ENCODE measurements at places on chromosomes 4 and X.

DNA sequence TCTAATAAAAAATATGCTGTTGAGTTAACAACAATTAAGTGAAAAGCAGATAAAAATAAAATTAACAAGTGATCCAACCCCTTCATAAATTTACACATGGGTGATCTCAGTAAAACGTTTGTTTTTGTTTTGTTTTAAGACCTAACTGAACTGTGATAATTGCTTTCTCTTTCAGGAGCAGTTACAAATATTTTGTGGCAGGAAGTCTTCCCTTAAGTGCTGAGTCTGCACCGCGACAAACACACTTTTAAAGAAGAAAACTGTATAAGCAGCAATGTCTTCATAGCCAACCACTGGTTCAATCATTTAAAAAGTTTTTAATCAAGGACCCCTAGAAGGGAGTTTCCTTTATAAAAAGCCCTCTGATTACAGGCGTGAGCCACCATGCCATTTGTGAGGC lies 53.7 kb upstream of the NFKB1 start:
- no peak for DNase-seq

GRCh38 chr4:76640353-76640910 lies 205.4 kb downstream of the SHROOM3 start:
- DNase-seq, result no peak

GRCh38 chr4:86497980-86498862 lies 95.9 kb upstream of the PTPN13 start:
- peak; percentile 70 for DNase-seq

DNA sequence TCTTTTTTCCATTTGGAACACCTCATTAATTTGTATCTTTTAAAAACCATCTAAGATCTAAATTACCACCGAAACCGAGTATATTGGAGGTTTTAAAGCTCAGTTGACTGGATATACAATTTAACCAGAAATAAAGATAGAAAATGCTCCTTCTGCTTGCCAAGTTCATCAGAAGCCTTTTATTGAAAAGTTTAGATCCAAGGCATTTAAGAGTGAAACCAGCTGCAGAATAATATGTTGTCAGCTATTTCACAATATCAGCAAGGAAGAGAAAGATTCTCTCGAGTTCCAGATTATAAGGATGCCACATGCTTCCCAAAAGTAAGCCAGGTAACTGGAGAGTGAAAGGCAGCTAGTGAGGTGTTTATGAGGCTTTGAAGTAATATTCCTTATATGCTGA lies 217.4 kb downstream of the DCTD start:
- DNase-seq, result no peak

- no peak for DNase-seq
Measured at GRCh38 chr4:25930731-25931354, 16.8 kb downstream of the SMIM20 start.

DNA sequence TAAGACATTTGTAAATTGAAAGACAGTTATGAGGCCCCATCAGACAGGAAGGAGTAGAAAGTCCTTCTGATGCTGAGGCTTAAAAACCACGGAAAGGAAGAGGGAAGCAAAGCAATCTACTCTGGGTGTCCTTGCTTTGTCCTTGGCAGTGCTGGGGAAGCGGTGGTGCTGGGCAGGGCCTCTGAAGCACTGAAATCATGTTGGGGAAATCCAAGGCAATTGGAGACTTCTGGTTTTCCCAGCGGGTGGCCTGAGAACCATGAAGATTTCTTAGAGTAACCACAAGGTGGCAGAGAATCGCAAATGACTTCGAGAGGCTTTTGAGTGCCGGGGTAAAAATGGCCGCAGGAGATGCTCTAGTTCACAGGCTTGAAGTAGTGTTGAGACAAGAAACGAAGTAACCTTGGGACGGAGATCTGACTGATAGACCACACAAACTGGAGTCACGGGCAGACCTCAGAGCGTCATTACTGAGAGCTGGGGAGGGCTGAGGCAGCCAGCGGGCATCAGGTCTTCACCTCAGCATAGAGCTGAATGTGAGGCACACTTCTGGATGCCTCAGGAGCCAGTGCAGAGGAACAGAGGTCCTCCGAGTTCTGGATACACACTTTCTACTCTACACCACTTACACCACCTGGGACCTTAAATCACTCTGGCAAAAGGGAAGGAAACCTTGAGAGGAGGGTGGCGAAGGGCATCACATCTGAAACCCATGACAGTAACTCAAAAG lies 130.7 kb upstream of the GPRIN3 start:
- no peak for DNase-seq

DNA sequence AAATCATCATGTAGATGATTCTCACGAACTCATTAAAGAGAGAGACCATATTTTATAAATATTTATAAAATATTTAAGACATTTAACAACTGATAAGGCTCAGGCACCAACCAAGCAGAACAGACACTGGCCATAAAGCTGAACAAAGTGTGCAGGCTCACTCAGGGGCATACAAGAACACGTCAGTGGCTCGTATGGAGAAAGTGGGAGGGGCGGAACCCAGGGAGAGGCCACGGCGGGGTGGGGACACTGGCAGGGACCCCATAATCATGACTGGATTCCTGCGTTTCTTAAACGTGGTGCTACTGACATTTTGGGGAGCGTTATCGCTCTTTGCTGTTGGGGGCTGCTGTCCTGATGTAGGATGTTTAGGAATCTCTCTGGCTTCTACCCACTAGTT lies 31.3 kb upstream of the FAT1 start:
- DNase-seq, result no peak

GRCh38 chr4:68182382-68182820 lies 52.7 kb upstream of the TMPRSS11F start:
- DNase-seq, result no peak

DNA sequence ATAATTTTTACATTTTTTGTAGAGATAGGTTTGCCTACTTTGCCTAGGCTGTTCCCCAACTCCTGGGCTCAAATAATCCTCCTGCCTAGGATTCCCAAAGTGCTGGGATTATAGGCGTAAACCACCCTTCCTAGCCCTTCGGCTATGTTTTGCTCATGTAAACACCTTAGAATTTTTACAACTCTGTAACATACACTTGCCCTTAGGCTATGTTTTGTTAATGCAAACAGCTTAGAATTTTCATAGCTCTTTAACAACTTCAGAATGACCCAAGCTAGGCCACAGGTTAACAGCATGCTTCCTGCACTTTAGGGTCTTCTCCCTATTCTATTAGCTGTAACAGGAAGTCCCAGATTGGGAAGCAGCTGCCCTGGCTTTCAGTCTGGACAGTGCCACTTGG lies 24.2 kb downstream of the KLHL15 start:
- no peak for DNase-seq

- no peak for DNase-seq
Measured at GRCh38 chr4:81205302-81205701, 9.7 kb downstream of the PRKG2 start.

DNA sequence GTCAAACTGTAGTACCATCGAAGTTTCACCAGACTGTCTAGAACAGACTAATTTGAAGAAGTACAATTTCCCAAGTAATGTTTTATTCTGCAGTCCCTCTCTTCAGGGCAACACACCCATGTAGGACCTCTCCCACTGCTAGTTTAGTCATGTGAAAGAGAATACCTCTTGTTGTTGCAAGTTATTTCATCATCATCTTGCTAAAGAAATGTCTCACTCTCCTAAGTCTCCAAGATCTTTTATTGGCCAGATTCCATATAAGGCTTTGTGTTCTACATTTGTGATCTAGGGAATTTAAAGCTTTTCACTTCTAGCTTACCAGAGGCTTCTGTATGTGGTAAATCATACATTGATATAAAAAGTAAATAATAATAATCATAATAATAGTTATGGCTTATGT lies 745.3 kb upstream of the MAGEB2 start:
- peak; percentile 59 for DNase-seq

DNA sequence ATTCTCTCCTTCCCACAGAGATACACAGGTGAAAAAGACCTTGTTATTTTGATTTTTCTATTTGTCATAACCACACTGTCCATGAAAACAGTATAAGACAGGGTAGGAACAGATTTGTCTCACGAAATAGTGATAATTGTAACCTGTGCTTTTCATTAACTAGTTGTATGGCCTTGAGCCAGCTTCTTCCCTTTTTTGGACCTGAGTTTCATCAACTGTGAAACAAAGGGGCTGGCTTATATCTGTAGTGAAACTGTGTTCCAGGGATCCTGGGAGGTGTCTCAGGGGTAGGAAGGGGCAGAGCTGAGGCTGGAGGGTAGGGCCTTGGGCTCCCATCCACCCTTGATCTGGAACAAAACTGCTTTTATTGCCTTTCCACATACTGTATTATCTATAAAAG lies 50.9 kb downstream of the MED28 start:
- no peak for DNase-seq

- no peak for DNase-seq
Measured at GRCh38 chrX:42954880-42955279, 176.9 kb upstream of the PPP1R2C start.

GRCh38 chr4:93658443-93658842 lies 170.1 kb upstream of the ATOH1 start:
- no peak for DNase-seq

- no peak for DNase-seq
Measured at GRCh38 chr4:35963383-35963782, 280.9 kb downstream of the ARAP2 start.

GRCh38 chrX:132226169-132226568 lies 6.9 kb upstream of the RAP2C start:
- DNase-seq, result no peak

DNA sequence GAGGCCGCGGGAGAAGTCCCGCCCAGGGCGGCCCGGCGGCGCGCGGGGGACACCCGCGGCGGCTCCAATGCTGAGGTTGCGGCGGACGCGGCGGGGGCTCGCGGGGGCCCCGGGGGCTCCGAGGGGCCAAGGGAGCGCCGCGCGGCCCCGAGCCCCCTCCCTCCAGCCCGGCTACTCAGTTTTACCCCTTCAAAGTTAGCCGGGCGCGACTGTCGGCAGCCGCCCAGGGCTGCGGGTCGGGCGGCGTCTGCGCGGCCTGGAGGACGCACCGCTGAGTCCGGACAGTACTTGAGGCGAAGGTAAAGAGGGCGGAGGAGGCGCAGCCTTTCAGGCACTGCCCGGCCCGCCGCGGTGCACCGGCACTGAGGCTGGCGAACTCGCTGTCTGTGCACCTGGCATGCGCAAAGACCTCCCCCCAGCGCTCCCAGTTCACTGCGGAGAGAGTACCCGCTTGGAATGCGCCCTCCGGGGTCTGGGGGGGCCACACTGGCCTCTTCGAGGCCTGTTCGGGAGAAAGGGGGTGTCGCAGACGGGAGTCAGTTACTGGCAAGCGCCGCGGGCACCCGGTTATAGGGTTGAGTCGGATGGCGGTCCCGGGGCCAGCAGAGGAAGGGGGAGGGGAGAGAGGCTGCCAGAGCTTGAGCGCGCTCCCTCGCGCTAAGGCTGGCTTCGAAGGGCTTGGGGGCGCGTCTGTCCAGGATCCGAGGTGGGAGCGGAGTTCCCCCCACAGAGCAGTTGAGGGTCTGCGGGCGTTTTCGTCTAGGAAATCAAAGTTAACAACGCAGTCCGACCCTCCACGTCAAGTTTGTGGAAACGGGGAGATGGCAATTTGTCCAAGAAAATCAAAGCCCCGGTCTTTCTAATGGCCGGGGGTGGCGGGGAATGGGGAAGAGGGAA lies 1.1 kb downstream of the PCDH19 start:
- DNase-seq, result no peak

DNA sequence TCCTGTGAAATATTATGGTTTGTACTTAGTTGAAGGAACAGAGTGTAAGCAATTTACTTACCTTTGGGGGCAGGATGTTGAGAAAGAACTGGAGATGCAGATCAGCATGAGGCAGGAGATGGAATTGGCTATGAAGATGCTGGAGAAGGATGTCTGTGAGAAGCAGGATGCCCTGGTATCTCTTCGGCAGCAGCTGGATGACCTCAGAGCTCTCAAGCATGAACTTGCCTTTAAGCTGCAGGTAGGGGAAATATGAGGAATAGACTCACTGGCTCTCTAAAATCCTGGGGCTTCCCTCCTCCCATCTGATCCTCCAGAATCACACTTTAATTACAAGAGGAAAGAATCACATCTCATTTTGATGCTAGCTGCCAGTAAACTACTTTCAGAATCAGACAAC lies 51.0 kb downstream of the GRSF1 start:
- no peak for DNase-seq

GRCh38 chr4:133596459-133596858 lies 447.4 kb downstream of the PCDH10 start:
- no peak for DNase-seq

DNA sequence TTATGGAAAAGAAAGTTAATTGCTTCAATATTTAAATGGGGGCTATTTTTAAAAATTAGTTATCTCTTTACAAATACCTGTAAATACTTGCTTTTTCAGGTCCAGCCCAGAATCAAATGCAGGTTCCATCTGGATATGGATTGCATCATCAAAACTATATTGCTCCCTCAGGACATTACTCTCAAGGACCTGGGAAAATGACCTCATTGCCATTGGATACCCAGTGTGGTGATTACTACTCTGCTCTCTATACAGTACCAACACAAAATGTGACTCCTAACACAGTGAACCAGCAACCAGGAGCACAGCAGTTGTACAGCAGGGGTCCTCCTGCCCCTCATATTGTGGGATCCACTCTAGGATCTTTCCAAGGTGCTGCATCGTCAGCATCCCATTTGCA lies 29.2 kb downstream of the SEC24B start:
- DNase-seq, result no peak

GRCh38 chrX:49977319-49978090 lies 55.1 kb downstream of the CLCN5 start:
- no peak for DNase-seq

- no peak for DNase-seq
Measured at GRCh38 chr4:121073672-121074381, 1.5 kb upstream of the NDNF start.

GRCh38 chr4:141027421-141027820 lies 105.8 kb downstream of the RNF150 start:
- no peak for DNase-seq

DNA sequence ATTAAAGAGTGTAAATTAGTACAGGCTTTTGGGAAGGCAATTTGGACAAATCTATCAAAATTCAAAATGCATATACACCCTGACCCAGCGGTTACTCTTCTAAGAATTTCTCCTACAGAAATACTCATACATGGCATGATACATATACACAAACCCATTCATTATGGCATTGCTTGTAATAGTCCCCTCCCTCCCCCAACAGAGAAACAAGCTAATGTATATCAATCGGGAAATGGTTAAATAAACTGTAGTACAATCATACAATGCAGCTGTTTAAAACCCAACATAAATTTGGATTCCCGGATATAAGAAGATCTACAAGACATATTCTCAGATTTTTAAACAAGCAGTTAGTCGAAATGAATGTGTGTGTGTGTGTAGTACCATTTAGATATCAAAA lies 808 bp downstream of the HUWE1 start:
- DNase-seq, result no peak

- DNase-seq, result peak; percentile 82
Measured at GRCh38 chr4:53508446-53508845, 82.8 kb downstream of the LNX1 start.
